ENCODE measurements at places on chromosomes 16 and 17. TPM values are rescaled to one million over a fixed set of nuclear protein-coding genes. Genes with fewer than 3 reads are reported as not detected.

PDPK1 gene
- total RNA-seq = 43.0 TPM

KRT20 gene
- not detected for total RNA-seq

SP6 gene
- total RNA-seq = 0.81 TPM

DNA sequence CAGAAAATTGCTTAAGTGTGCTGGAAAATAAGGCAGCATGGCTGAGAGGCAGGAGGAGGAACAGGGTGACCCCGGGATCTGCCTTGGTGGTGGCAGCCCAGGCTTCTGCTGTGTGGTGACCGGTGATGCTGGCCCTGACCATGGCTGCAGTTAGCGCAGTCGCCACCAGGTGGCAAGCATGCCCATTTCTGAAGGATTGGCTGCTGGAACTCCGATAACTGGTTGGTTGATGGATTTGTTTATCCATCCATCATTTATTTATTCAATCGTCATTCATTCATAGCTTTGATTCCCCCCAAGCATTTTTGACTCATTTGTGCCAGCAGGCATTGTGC is 29.1 kb upstream of the ITGA3 start:
- H3K27ac ChIP-seq = no peak overlapping the region
- no peaks in the 10 kb centered on the region for H3K4me1 ChIP-seq
- H3K36me3 ChIP-seq = no peaks in the 10 kb centered on the region
- peak; percentile 96 for DNase-seq

- H3K27ac ChIP-seq = no peak overlapping the region
- no peaks in the 10 kb centered on the region for H3K27me3 ChIP-seq
- H3K4me1 ChIP-seq = no peaks in the 10 kb centered on the region
- DNase-seq = peak; percentile 77
Observed at GRCh38 chr17:29571883-29572681, 3.6 kb downstream of the TP53I13 start.
